ENCODE measurements at places on chromosomes 2 and 18. TPM values are rescaled to one million over a fixed set of nuclear protein-coding genes. Genes with fewer than 3 reads are reported as not detected.

Gene KLHL14
- total RNA-seq: 0.57 TPM

Gene CAPN14
- 0.33 TPM for total RNA-seq

Gene DPP10
- total RNA-seq: 15.7 TPM

Gene SERPINB3
- total RNA-seq: 0.17 TPM

Gene ZNF521
- 13.3 TPM for total RNA-seq

Gene CHRNG
- total RNA-seq: not detected

Gene CD207
- not detected for total RNA-seq

Gene SKOR2
- total RNA-seq: not detected

DNA sequence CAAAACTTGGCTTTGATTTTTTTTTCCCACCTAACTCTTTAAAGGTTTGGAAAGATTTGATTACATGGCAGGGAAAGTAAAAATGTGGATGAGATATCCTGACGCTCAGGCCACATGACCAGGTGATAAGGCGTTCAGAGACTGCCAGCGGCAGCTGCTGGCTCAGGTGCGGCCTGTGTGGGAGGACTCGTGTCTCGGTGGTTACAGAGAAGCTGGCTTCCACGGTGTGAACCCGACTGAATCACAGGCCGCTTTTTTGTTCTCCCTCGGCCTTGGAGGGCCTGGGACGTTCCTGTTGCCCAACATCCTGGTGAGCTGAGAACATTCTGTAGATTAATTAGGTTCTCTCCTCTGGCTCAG lies 124.2 kb upstream of the ZNF516 start:
- no peaks in the 10 kb centered on the region for H3K27me3 ChIP-seq
- no peaks in the 10 kb centered on the region for H3K36me3 ChIP-seq
- no peak overlapping the region for H3K4me3 ChIP-seq
- peaks cover 32% of the 10 kb centered on the region for H3K4me1 ChIP-seq
- peak overlapping the region; percentile 90 for H3K27ac ChIP-seq

- H3K4me3 ChIP-seq: no peak overlapping the region
- no peaks in the 10 kb centered on the region for H3K36me3 ChIP-seq
- H3K4me1 ChIP-seq: no peaks in the 10 kb centered on the region
- no peaks in the 10 kb centered on the region for H3K27me3 ChIP-seq
- peak; percentile 12 for DNase-seq
These were observed 254.6 kb downstream of the CDH20 start for GRCh38 chr18:61587865-61588264.

- H3K4me3 ChIP-seq: no peak overlapping the region
- H3K27me3 ChIP-seq: no peaks in the 10 kb centered on the region
- H3K4me1 ChIP-seq: no peaks in the 10 kb centered on the region
- no peak overlapping the region for H3K27ac ChIP-seq
These were observed 60.2 kb downstream of the MYT1L start for GRCh38 chr2:2270808-2271415.

GRCh38 chr2:239261356-239261755 lies 139.5 kb downstream of the HDAC4 start:
- peaks cover 24% of the 10 kb centered on the region for H3K4me1 ChIP-seq
- no peak overlapping the region for H3K4me3 ChIP-seq
- no peaks in the 10 kb centered on the region for H3K27me3 ChIP-seq
- H3K36me3 ChIP-seq: no peaks in the 10 kb centered on the region
- H3K27ac ChIP-seq: no peak overlapping the region

GRCh38 chr18:15198116-15198389 lies 450.1 kb downstream of the ANKRD30B start:
- H3K4me1 ChIP-seq: no peaks in the 10 kb centered on the region
- no peak for DNase-seq
- no peak overlapping the region for H3K27ac ChIP-seq
- no peak overlapping the region for H3K4me3 ChIP-seq

DNA sequence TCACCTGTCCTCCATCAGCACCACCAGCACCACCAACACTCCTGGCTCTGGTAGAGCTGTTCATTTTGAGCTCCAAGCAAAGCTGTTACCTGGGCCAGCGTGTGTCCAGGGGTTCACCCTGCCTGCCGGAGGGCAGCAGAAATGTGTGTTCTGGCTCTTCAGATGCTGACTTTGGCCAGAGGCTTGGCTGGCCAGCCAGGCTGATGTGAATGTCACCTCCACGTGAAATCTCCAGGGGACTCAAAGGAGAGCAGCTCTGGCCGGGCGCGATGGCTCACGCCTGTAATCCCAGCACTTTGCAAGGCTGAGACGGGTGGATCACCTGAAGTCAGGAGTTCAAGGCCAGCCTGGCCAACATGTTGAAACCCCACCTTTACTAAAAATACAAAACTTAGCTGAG lies 33.5 kb downstream of the CIB4 start:
- no peaks in the 10 kb centered on the region for H3K36me3 ChIP-seq
- no peak overlapping the region for H3K27ac ChIP-seq
- peaks cover 54% of the 10 kb centered on the region for H3K4me1 ChIP-seq
- no peak for DNase-seq
- no peak overlapping the region for H3K4me3 ChIP-seq

- no peaks in the 10 kb centered on the region for H3K36me3 ChIP-seq
- H3K27me3 ChIP-seq: no peaks in the 10 kb centered on the region
- H3K4me1 ChIP-seq: no peaks in the 10 kb centered on the region
- no peak for DNase-seq
These were observed 98.1 kb upstream of the SH3BP4 start for GRCh38 chr2:234853729-234854128.

GRCh38 chr2:127052771-127053691 lies 53.9 kb downstream of the BIN1 start:
- H3K27ac ChIP-seq: peak overlapping the region; percentile 68
- H3K36me3 ChIP-seq: no peaks in the 10 kb centered on the region
- DNase-seq: no peak
- H3K4me1 ChIP-seq: peaks cover 5% of the 10 kb centered on the region

DNA sequence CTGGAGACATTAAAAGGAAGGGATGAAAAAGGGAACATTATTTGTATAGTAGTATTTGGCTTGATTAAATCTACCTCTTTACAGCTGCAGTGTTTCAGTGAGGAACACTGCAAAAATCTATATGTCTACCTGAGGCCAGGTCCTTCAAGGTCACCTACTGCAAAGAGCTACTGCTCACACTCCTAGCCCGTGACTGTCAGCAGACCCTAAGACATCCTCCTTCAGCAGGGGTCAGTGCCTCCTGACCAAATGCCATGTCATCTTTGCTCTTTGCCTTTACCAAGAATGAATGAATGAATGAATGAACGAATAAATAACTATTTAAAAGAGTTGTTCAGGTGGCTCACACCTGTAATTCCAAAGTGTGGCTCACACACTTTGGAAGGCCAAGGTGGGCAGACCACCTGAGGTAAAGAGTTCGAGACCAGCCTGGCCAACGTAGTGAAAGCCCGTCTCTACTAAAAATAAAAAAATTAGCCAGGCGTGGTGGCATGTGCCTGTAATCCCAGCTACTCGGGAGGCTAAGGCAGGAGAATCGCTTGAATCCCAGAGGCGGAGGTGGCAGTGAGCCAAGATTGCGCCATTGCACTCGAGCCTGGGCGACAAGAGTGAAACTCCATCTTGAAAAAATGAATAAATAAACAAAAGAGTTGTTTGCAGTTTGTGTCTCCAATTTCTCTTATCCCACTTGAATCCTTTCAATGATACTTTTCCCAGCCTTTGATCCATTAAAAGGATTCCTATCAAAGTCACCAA lies 84.3 kb upstream of the GRB14 start:
- no peaks in the 10 kb centered on the region for H3K36me3 ChIP-seq
- no peak for DNase-seq
- no peaks in the 10 kb centered on the region for H3K27me3 ChIP-seq
- H3K4me1 ChIP-seq: no peaks in the 10 kb centered on the region
- no peak overlapping the region for H3K4me3 ChIP-seq

GRCh38 chr2:185745864-185746859 lies 7.6 kb downstream of the FSIP2 start:
- H3K4me3 ChIP-seq: no peak overlapping the region
- DNase-seq: no peak
- no peaks in the 10 kb centered on the region for H3K4me1 ChIP-seq
- H3K27me3 ChIP-seq: no peaks in the 10 kb centered on the region

- no peak overlapping the region for H3K27ac ChIP-seq
- peaks cover 4% of the 10 kb centered on the region for H3K27me3 ChIP-seq
These were observed 171.3 kb downstream of the TWIST2 start for GRCh38 chr2:239019183-239019581.

GRCh38 chr18:31070206-31070605 lies 27.7 kb upstream of the DSC3 start:
- no peak overlapping the region for H3K4me3 ChIP-seq
- no peaks in the 10 kb centered on the region for H3K27me3 ChIP-seq
- H3K27ac ChIP-seq: no peak overlapping the region
- no peaks in the 10 kb centered on the region for H3K36me3 ChIP-seq
- H3K4me1 ChIP-seq: no peaks in the 10 kb centered on the region
- DNase-seq: no peak

- H3K4me3 ChIP-seq: no peak overlapping the region
- no peaks in the 10 kb centered on the region for H3K36me3 ChIP-seq
- no peak overlapping the region for H3K27ac ChIP-seq
These were observed 198.9 kb downstream of the LRATD1 start for GRCh38 chr2:14831458-14831857.

DNA sequence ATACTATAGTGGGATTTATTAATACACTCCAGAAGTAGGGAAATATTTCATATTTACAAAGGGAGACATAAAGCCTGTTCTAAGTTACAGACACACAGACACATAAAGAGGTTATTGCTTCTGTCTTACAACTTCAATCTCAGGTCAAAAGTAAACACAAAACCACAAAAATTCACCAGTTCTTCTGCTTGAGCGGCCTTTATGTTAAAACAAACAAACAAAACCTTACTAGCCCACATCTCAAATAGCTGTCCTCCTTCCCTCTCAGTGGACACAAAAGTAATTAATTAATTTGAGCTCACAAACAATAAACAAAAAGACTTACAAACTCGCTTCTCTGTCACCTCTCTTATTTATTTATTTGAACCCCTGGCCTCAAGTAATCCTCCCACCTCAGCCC lies 1.5 kb upstream of the ASNSD1 start:
- peaks cover 15% of the 10 kb centered on the region for H3K4me1 ChIP-seq
- no peak overlapping the region for H3K4me3 ChIP-seq
- no peak for DNase-seq
